ENCODE measurements at places on chromosomes 3 and 15. TPM values are rescaled to one million over a fixed set of nuclear protein-coding genes. Genes with fewer than 3 reads are reported as not detected.
A peak's percentile ranks its signal among the peaks of the same experiment; 100 is the strongest.

DNA sequence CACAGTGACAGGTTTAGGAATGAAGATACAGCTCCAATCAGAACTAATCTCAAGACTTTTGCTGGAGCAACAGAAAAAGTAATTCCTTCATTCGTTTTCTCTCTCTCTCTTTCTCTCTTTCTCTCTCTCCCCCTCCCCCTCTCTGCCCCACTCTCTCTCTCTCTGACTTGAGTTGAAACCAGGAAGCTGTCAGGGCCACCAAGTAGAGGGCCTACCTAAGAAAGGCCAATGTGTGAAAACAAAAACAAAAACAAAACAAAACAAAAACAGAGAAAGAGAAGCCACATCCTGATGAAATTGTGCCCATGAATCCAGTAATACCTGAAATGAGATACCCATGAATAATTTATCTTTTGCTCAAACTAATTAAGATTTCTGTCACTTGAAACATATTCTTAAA lies 72.9 kb downstream of the ATP8B4 start:
- no peak for DNase-seq

- DNase-seq, result no peak
Measured at GRCh38 chr3:128360705-128361271, 105.9 kb downstream of the DNAJB8 start.

DNA sequence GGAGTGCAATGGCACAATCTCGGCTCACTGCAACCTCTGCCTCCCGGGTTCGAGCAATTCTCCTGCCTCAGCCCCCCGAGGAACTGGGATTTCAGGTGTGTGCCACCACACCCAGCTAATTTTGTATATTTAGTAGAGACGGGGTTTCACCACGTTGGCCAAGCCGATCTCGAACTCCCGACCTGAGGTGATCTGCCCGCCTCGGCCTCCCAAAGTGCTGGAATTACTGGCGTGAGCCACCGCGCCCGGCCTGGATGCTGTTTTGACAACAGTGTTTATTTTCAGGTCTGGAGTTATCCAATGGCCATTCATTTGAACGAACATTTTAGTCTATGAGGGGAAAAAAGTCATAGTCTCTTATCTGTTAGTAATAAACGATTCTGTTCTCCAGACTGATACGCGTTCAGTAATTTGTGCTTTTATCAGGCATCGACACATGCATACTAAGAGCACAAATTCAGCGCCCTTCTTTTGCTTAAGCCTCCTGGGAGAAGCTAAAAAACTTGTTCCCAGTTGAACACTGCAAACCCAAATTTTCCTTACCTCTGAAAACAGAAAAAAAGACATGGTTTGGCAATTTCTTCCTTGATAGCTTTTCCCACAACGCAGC lies 1.3 kb downstream of the B3GALNT1 start:
- DNase-seq, result no peak

DNA sequence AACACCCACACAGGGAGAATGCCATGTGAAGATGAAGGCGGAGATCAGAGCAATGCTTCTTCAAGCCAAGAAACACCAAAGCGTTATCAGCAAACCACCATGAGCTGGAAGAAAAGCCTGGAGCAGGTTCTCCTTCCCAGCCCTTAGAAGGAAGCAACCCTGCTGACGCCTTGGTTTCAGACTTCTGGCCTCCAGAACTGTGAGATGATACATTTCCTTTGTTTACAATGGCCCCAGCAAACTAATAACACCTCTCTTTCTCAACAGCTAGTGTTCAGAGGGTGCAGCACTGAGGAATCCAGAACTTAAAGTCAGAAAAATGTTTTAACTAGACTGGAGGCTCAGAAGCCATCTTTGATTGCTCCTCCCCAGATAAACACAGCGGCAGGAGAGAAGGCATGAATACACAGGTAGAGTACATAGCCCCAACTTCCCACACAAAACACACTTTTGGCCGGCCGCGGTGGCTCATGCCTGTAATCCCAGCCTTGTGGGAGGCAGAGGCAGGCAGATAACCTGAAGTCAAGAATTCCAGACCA lies 132.4 kb upstream of the LPP start:
- no peak for DNase-seq

- DNase-seq, result no peak
Measured at GRCh38 chr15:32105258-32106241, 75.2 kb downstream of the CHRNA7 start.

- no peak for DNase-seq
Measured at GRCh38 chr15:41897363-41897799, 3.5 kb upstream of the SPTBN5 start.

GRCh38 chr3:113730550-113730949 lies 15.5 kb downstream of the NAA50 start:
- no peak for DNase-seq

GRCh38 chr3:101940521-101941317 lies 91.4 kb downstream of the NFKBIZ start:
- peak; percentile 58 for DNase-seq

GRCh38 chr3:39220407-39221140 lies 28.2 kb upstream of the XIRP1 start:
- no peak for DNase-seq

DNA sequence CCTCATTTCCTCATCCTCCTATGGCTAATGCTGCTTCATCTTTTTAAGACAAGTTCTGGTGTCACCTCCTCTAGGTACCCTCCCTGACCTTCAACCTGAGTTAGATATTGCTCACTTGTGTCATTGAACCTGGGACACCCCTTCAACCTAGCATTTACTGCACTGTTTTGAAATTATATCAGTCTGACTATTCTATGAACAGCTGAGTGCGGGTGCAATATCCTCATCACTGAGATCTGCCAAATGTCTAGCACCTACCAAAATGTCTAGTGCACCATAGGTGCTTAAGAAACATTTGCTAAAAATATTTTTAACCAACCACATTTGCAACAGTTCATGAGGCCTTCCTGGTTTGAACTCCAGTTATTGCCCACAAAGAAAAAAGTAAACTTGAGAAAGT lies 34.5 kb downstream of the RETNLB start:
- DNase-seq, result no peak

DNA sequence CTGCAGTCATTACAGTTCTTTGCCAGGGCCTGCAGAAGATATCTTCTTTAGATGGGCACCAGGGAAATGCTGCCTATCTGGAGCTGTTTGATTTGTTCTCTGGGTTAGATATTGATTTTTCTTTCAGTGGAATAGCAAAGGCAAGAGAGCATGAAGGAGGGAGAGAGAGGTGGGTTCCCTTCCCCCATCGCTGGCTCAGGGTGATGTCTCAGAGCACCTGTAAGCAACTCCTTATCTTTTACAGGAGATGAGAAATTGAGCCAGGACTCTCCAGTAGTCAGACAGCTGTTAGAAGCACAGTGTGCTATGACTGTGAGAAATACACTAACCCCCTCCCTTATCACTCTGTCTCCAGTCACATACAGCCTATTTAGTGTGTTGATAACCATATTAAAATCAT lies 89.3 kb upstream of the SLC24A5 start:
- no peak for DNase-seq

DNA sequence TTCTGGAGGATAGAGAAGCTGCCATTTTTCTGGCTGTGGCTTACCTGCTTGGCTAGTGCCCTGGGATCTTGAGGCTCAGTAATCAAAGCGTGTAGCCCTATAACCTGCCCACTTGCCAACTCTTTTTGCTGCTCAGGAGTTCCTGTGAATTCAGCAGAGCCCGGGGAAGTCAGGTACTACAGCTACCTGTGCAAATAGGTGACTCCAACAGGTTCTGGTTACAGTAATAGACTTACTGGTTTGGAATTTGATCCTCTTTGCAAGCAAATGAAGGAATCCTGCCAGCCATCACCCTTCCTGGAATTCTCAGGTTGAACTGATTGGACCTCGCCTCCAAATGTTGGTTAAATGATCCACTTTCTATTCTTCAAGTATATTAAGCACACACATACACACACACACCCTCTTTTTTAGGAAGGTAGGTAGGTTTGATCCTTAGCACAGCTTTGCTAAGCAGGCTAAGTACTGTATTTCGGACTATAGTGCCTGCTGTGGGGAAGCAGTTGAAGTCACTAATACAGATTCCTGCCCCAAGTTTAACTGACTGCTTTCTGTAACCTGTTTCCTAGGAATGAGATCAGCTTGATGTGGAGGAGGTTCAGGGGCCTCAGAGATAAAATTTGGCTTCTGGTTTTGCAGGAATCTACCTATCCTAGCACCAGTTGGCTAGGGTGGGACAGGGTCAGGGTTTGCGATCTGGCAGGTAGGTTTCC lies 2.3 kb downstream of the PPCDC start:
- DNase-seq, result no peak

GRCh38 chr15:22845289-22845900 lies 6.9 kb downstream of the NIPA2 start:
- no peak for DNase-seq

DNA sequence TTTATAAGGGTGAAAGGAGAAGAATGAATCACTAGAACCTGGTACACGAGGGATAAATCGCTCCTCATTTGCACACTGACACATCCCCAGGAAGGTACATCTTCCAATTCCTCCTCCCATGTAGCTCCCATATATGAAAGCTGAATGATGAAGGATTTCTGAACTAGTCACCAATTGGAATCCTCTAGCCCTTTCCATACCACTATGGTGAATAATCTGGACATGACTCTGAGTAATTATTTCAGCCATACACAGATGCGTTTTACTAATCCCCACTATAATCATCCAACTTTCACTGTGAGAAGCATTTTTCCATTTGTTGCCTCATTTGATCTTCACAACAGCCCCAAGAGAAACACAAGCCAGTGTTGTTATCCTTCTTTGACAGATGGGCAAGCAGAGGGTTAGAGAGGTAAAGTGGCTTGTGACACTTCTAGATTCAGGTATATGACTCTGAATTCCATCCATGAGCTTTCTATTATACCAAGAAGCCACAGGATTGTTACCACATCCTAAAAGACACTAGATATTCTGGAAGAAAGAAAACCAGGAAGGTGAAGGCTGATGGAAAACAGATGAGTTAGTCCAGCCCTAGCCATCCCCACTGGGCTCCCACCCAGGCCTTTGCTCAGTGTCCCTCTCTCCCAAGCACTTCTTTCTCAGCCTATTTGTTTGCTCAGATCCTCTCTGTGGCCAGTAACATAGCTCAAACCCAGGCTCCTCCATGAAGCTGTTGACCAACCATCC lies 22.2 kb upstream of the BCL6 start:
- DNase-seq, result no peak

DNA sequence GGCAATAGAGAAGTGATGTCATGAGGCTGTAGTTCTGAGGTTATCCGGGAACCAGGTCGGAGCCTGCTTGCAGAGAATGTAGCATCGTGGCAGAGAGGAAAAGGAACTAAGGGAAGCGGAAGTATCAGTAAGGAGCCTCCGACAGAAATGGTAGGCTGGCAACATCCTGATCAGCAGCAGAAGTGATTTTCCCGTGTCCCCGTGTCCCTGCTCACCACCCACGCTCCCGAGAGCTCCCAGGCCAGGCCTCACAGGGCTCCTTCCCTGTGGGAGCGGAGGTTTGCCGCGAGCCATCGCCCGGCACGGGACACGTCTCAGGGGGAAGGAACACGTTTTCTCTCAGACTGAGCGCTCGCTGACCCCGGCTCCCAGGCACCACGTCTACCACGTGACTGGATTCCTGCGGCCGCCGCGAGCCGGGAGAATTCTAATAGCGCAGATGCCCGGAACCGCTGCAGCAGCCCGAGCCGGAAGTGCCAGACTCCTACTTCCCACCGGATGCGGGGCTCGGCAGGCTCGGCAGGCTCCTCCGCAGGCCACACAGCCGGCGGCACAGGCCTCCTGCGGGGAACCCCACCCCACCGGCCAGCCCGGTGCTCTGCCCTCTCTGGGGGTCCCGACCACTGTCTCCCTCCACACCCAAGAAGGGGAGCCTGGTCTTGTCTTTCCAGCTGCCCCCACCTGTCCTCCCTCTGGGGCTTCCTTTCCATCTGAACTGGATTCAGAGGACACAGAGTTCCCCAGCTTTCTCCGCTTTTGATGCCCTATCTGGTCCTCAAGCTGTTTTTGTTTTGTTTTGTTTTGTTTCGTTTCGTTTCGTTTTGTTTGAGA lies 99.3 kb downstream of the BDH1 start:
- DNase-seq, result peak; percentile 79

DNA sequence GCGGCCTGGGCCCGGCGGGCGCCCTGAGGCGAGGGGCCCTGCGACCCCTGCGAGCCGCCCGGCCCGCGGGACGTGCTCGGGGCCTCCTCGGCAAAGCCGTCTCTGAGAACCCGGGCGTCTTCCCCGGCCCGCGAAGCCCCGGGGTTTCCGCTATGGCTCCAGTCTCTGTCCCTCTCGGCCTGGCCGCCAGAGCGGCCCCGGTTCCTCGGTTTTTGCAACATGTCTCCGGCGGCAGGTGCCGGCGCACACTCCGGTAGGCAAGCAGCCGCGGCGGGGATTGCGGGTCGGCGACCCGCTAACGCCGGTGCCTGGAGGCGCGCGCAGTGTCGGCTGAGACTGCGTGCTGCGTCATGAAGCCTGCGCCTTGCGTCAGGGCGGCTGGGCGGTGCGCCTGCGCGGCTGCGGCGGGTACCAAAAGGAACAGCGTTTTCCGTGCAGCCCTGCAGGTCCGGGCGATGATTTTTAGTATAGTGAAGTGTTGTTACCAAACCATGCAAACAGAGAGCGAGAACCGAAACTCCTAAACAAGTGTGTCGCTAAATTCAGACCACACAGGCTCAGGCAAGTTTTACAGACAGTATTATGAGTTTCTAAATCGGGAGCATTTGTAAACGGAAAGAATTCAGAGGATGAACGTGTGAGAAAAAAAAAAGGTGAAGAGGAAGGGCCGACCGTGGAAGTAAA lies at the start of gene NSMCE3:
NSMCE3 (minus strand) TSS at position 338 of the 684 bp plus-strand sequence; CDS start at position 221, 117 bp downstream.
- DNase-seq, result peak; percentile 93

DNA sequence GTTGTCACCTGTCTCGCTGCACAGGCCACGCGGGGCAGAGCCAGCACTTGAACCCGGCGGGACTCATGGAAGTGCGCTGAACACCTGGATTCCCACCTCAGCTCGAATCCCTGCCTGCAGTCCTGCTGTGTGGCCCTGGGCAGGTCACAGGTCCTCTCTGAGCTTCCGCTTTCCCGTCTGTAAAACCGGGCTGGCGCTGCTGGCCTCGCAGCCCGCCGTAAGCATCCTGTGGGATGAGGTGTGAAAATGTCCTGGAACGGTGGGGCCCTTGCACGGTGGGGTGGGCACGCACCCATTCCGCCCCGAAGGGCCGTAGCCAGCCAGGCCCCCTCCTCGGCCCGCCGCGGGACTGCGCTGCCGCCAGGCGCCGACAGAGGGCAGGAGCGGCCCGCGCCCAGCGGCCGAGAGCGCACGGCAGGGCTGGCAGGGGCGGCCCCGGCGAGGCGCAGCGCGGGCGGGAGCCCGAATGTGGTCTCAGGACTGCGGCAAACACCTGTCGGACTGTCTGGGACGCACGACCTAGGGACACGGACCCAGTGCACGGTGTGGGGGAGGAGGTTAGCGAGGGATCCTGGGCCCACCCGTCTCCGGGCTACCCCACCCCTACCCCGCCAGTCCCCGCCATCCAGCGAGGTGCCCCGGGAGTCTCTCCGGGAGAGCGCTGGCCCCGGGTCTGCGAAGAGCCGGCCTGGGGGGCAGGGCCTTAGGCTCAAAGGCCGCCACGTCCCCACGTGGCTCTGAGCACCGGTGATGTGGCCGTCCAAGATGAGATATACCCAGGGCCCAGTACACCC lies 40.4 kb downstream of the DNAJB8 start:
- peak; percentile 62 for DNase-seq

AADACL2 gene
- not detected for total RNA-seq

LYZL4 gene
- not detected for total RNA-seq

C3orf49 gene
- total RNA-seq, result not detected

SLC22A13 gene
- 0.84 TPM for total RNA-seq

SUSD5 gene
- 0.20 TPM for total RNA-seq

IMPG2 gene
- total RNA-seq, result 0.22 TPM

NECTIN3 gene
- 43.8 TPM for total RNA-seq

SEMA7A gene
- 1.6 TPM for total RNA-seq

GP5 gene
- total RNA-seq, result 0.19 TPM

SPSB4 gene
- 0.10 TPM for total RNA-seq

CHRM5 gene
- not detected for total RNA-seq

MINDY2 gene
- total RNA-seq, result 12.0 TPM

RPUSD3 gene
- total RNA-seq, result 28.6 TPM
